ENCODE measurements at places on chromosomes 6 and 20. TPM values are rescaled to one million over a fixed set of nuclear protein-coding genes. Genes with fewer than 3 reads are reported as not detected.

The ARMH2 gene
- total RNA-seq: not detected

The SGK2 gene
- total RNA-seq: 160 TPM

The ITCH gene
- total RNA-seq: 69.3 TPM

The ERVFRD-1 gene
- not detected for total RNA-seq

The COL9A1 gene
- not detected for total RNA-seq
